Skin of body (tissue), 3 donors: ENCODE measurements at places on chromosomes 2 and 18.

- no peak for DNase-seq
Observed at GRCh38 chr2:97695744-97696143, 17.6 kb upstream of the ZAP70 start.

- DNase-seq, result no peak
Observed at GRCh38 chr2:61588566-61588965, 50.4 kb upstream of the XPO1 start.

GRCh38 chr2:217992061-217992460, 10.7 kb downstream of the TNS1 start:
- no peak for DNase-seq

GRCh38 chr2:101788565-101788964, 91.1 kb downstream of the MAP4K4 start:
- DNase-seq, result no peak

GRCh38 chr18:36284268-36284667, 13.2 kb upstream of the FHOD3 start:
- DNase-seq, result no peak

DNA sequence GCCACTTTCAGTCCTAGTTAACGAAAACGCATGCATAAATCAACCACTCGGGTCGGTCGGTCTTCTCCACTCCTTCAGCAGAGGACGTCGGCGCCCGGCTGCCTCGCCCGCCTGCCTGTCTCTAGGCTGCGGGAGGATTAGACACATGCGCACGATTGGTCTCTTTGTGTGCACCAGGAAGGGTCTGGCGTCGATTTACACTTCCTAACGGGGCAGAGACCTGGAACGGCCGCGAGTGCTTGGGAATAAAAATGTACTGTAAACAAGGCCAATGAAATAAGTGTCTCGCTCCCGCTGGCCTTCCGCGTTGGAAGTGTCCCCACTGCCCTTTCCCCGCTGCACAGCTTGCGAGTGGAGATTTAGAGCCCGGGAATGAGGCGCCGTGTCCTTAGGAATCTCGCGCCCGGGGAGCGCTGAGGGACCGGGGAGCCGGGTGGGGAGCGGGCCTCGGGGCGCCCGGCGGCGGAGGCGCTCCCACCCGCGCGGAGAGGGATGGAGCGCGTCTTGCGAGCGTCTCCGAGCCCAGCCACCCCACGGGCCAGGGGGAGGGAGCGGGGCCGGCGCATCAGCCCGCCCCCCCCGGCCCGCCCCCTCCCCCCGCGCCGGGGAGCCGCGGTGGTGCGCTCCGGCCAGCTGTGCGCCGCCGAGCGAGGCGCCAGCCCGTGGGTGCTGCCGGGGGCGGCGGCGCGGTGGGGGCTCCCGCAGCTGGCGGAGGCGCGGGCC, at the start of gene DOK6:
TSS of gene DOK6 (plus strand) at position 636 of the 723 bp plus-strand sequence.
- peak; percentile 48 for DNase-seq

DNA sequence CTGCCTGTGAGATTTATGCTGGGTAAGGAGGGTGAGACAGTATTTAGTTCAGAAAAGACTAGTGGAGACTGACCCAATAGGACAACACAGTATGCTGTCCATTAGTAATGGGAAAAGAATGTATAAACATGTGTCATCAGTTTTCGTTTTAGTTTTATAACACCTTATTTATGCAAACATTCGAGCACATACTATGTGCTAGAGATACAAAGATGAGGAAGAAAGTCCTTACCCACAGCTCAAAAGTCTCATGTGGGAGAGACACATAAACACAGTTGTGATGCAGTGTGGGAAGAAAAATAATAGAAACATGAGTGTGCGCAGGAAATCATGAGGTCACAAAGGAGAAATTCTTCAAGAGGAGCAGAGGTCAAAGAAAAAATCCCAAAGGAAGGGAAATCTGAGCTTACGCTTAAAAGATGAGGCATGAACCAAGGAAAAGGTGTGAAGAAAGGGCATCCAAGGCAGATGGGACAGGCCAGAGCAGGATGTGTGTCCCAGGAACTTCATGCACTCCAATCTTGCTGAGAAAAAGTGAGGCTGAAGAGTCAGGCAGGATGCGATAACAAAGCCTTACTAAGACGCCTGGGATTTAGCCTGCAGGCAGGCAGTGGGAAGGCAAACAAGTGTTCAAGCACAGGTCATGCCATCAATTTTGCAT, 8.1 kb downstream of the METTL21A start:
- no peak for DNase-seq

DNA sequence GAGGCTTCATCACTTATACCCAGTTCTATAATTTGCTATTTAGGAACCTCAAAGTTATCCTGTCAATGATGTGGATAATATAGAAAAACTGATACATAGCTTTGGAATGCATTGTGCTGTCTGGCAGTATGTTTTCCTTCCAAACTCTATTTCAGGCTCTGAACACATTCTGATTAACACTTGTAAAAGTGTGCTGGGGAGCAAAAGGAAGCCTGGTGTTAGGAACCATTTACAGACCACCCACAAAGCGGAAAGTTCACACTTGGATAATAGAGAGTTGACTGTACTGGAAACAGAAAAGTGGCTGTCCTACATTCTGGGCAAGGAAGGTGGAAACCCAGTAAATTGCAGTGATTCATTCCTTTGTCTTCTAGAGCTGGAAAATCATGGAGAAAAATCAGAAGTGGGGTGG, 114.5 kb upstream of the ZFP36L2 start:
- DNase-seq, result peak; percentile 88

DNA sequence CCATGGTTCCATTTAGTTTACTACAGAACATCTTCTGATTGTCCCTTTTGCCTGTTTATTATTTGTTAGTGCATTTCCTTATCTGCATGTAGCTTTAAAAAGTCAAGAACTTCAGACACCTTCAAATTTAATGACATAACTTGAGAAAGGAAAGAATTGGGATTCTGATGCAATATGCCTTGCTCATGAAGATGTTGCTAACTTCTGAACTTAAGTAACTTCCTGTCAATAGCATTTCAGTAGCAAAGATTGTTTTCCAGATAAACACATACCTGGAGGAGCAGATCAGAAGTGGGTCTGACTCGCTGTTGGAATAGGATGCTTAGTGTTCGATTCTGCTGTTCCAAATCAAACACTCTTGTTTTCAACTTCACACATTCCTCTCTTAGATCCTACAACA, 190.2 kb upstream of the LYPD1 start:
- DNase-seq, result no peak

GRCh38 chr2:41870265-41870585, 177.6 kb upstream of the PKDCC start:
- no peak for DNase-seq

DNA sequence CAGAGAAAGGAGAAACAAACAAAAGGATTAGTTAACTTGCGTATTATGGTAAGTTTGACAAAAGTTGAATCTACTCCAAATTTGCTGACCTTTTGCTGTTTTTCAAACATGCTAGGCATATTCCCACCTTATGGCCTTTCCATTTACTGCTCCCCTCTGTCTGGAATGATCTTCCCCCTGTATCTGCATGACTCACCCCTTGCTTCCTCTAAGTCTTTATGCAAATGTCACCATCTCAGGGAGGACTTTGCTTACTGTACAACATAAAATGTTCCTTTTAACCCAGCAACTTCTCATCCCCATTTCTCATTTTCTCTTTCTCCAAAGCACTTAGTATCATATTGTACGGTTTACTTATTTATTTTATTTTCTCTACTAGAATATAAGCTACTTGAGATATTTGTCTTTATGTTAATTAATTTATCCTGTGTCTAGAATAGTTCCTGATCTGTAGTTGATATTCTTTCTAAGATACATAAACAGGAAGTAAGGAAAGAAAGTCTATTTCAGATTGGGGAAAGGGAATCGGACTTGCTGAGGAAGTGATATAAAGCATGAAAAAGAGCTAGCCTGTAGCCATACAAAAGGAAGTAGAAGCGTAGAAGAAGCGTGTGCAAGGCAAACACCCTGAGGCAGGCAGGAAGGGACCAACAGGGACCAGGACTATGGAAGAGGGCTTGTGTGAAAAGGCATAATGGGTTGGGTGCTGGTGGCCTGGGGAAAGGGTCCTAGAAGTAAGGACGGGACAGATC, 144.9 kb upstream of the ERBB4 start:
- no peak for DNase-seq

DNA sequence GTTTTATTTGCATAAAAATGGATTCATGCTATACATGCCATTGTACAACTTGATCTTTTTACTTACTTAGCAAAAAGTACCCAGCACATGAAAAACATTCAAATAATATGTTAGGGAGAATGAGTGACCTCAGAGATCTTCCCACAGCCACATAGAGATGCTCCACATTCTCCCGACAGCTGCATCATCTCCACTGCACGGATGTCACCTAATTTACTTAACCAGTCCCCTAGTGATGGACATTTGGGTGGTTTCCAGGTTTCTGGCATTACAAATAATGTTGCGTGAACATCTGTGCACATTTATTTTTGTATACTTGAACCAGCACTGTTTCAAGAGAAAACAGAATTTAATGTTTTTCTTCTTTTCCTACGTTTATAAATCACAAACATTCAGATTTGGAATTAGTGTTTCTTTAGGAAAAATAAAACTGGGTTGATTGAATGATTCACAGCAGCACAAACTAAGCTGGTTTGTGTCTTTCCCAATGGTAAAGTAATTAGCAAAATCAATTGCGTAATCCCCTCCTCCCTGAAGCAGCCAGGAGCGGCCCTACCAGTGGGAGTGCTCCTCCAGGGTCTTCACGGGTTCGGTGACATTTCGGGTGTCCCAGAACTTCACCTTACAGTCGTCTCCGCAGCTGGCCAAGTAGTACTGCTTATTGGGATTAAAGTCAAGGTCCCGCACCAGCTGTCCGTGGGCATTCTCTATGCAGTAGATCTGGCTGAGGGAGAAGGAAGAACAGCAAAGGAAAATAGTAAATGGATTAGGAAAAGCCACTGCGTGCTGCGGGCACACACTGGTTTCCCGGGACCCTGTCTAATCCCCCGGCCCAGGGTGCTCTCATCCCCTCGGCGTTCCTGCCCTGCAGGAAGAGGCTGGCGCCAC, 183.9 kb downstream of the EIPR1 start:
- DNase-seq, result no peak

- DNase-seq, result no peak
Observed at GRCh38 chr18:23885750-23886149, 128.8 kb upstream of the TTC39C start.

DNA sequence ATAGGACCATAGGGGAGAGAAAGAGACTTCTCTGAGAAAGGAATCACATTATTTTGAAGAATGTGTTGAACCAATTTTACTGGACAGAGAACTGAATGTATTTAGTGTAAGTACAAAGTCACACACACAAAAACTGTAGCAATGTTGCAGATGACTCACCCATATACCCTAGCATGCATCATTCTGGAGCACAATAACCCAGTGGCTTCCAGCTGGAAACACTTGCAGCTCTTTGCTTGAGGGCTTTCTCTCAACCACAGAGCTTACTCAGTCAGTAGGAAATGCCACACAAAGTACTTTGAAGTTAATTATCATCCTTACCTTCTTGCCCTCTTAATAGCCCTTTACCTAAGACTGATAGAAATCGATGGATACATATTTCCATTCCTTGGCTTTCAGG, 760.0 kb upstream of the FSHR start:
- peak; percentile 23 for DNase-seq
